ENCODE measurements at places on chromosomes 6 and 20. TPM values are rescaled to one million over a fixed set of nuclear protein-coding genes. Genes with fewer than 3 reads are reported as not detected.

DNA sequence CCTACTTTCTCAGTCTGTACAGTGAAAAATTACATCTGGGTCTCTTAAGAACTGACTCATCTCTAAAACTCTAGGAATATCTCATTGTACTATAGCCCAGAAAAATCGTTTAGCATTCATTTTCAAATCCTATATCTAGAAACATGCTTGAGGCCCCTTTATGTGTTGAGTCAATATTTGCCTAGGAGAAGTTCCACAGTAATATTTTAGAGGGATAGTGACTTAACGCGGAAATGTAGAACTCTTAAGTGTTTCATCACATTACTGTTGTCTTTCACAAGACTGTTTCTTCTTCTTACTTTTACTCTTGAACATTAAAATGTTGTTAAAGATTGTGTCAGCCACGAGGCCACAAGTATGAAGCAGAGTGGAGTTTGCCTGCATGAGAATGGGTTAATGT, 23.0 kb upstream of the MYLIP start:
- no peaks in the 10 kb centered on the region for H3K27me3 ChIP-seq
- DNase-seq, result peak; percentile 56
- no peak overlapping the region for H3K27ac ChIP-seq
- peaks cover 51% of the 10 kb centered on the region for H3K4me1 ChIP-seq

The BMP6 gene
- polyA plus RNA-seq, result 1.2 TPM

DNA sequence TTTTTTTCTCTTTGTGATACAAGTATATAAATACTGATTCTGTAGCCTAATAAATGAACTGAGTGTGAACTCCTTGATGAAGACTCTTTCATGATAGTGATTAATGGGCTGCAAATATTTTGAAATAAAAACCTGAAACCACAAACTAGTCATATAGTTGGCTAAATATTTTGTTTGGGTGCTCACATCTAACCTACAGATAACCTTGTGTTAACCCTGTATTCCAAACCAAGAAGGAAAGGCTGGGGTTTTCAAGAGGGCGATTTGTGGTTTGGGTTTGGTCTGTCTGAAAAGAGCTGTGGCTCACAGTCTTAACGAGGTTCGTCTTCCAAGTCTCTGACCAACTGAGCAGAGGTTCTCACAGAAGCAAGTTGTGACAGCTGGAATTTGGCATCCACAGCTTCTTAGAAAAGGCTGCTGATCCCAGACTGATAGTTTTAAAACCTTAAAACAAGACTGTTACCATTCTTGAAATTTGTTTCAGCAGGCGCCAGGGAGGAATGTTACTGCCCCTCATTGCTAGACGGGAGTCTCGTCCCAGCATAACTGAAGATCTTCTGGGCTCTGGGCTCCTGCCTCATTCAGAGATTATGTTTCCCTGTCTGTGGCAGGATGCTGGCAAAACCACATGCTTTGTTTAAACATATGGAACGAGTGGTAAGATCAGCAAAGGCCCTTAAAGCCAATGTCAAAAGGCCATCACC, 736.4 kb upstream of the MARCKS start:
- no peak overlapping the region for H3K27ac ChIP-seq
- no peaks in the 10 kb centered on the region for H3K36me3 ChIP-seq
- peak; percentile 15 for DNase-seq
- no peak overlapping the region for H3K4me3 ChIP-seq
- H3K4me1 ChIP-seq, result peaks cover 5% of the 10 kb centered on the region
- no peaks in the 10 kb centered on the region for H3K27me3 ChIP-seq

GRCh38 chr20:22794200-22794599, 209.8 kb upstream of the FOXA2 start:
- H3K27ac ChIP-seq, result peak overlapping the region; percentile 90
- peaks cover 34% of the 10 kb centered on the region for H3K4me1 ChIP-seq
- H3K4me3 ChIP-seq, result no peak overlapping the region

DNA sequence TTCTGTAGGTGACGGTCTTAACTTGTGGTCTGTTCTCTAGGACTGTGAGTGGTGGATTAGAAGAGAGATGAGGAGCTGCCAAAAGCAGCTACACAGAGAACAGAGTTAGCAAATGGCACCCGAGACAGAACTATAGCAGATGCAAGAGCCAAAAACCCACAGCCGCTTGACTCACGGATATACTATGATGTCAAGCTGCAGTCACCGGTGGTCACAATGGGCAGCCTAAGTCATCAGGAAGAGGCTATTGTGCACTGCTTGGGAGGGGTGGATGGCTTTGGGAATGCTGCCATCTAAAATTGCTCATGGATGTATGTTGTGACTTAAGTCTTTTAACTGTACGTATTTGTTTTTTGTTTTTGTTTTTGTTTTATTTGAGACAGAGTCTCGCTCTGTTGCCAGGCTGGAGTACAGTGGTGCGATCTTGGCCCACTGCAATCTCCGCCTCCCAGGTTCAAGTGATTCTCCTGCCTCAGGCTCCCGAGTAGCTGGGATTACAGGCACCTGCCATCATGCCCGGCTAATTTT, at the start of gene GTSF1L:
TSS of gene GTSF1L (minus strand) at position 192 of the 528 bp plus-strand sequence. CDS start 308 bp downstream, outside the sequence.
- peaks cover 8% of the 10 kb centered on the region for H3K4me1 ChIP-seq
- DNase-seq, result peak; percentile 26
- no peak within 1 kb of the TSS for H3K4me3 ChIP-seq
- peak within 1 kb of the TSS; percentile 7 for H3K27ac ChIP-seq

The SLC16A10 gene
- polyA plus RNA-seq, result 2.6 TPM

GRCh38 chr6:13446381-13446780, 41.0 kb downstream of the GFOD1 start:
- peaks cover 15% of the 10 kb centered on the region for H3K4me1 ChIP-seq
- no peak for DNase-seq
- no peak overlapping the region for H3K27ac ChIP-seq
- H3K4me3 ChIP-seq, result no peak overlapping the region
- no peaks in the 10 kb centered on the region for H3K36me3 ChIP-seq

The GPR63 gene
- 2.7 TPM for polyA plus RNA-seq

- H3K27ac ChIP-seq, result no peak overlapping the region
- peaks cover 3% of the 10 kb centered on the region for H3K4me1 ChIP-seq
- H3K4me3 ChIP-seq, result no peak overlapping the region
- H3K36me3 ChIP-seq, result no peaks in the 10 kb centered on the region
- H3K27me3 ChIP-seq, result no peaks in the 10 kb centered on the region
These were observed 73.1 kb upstream of the SUPT3H start for GRCh38 chr6:45450831-45451230.

DNA sequence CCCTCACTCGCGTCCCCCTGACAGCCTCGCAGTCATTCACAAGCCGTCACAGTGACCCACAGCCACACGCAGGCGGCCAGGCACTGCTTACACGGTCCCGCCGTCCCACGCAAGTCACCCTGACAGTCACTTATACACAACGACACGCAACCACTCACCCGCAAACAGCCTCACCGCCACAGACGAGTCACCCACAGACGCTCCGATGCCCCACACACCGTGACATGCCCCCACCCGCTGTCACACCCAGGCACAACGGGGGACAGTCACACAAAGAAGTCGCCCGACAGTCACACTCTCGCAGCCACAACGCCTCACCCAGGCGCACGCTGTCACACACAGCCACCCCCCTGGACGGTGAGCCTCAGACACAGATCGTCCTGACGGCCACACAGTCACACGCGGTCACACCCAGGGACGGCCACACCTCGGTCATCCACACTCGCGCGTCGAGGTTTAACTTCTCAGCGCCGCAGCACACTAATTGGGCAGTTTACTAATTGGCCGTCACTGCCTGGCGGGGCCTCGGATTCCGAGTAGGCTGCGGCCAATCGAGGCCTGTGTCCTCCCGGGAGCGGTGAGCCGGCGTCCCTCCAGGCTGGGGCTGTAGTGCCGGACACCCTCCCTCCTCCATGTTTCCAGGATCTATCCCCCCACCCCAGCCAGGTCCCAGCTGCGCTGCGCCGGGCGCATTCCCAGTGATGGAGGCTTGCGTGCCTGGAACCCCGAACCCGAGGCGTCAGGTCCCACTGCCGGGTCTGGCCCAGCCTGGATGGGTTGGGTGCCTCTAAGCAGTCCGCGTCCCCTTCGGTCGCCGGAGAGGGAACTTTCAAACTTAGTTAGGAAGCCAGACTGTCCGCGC, 790 bp downstream of the TOX2 start:
- peaks cover 50% of the 10 kb centered on the region for H3K27me3 ChIP-seq
- peaks cover 16% of the 10 kb centered on the region for H3K4me1 ChIP-seq
- no peak for DNase-seq
- no peak overlapping the region for H3K27ac ChIP-seq

GRCh38 chr6:33668914-33669313, 42.6 kb downstream of the UQCC2 start:
- H3K36me3 ChIP-seq, result peaks cover 31% of the 10 kb centered on the region
- H3K4me1 ChIP-seq, result peaks cover 7% of the 10 kb centered on the region
- H3K27ac ChIP-seq, result no peak overlapping the region

DNA sequence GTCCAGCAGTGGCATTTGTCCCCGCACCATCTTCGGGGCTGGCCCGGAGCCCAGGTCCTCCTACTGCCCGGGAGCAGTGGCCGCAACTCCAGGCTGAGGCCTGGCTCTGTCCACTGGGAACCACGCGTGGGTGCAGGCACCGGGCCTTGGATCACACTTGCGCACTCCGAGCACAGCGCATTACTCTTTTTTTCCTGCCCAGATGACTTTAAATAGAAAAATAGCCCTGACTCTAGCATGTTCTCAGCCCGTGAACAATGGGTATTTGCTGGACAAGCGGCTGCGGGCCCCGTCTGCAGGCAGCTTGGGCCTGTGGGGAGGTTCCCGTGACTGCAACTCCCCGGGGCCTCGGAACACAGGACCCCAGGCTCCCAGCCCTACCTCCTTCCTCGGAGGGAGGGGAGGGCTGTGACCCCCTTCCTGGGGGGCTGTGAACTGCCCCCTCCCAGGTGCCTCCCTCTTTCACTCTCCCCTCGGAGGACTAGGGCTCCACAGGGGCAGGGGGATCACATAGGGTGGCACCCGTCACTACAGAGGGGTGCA, 162.2 kb downstream of the TBXT start:
- H3K27me3 ChIP-seq, result peaks cover 48% of the 10 kb centered on the region
- H3K4me1 ChIP-seq, result peaks cover 43% of the 10 kb centered on the region
- peak; percentile 77 for DNase-seq
- H3K27ac ChIP-seq, result peak overlapping the region; percentile 85
- no peaks in the 10 kb centered on the region for H3K36me3 ChIP-seq

DNA sequence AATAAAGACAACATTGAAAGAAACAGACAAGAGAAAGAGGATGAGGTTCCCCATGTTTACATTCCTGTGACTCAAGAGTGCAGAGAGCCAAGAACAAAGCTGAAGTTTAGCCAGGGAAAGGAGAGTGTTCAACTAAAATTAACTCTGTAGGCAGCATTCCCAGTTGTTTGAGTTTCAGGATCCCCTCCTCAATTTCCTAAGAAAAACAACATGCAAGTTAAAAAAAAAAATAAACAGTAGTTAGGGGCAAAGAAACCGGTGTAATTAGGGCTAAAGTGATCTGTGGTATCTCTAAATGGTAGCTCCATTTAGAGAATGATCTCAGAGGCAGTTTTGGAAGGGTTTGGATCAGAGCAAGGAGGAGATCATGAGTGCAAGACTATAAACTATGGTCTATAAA, 30.9 kb upstream of the RAB23 start:
- no peaks in the 10 kb centered on the region for H3K36me3 ChIP-seq
- peak; percentile 91 for DNase-seq
- H3K27me3 ChIP-seq, result no peaks in the 10 kb centered on the region
- no peaks in the 10 kb centered on the region for H3K4me1 ChIP-seq

GRCh38 chr6:36593569-36594028, 563 bp upstream of the SRSF3 start:
- peaks cover 16% of the 10 kb centered on the region for H3K36me3 ChIP-seq
- peak overlapping the region; percentile 99 for H3K27ac ChIP-seq
- DNase-seq, result peak; percentile 84
- peaks cover 24% of the 10 kb centered on the region for H3K4me1 ChIP-seq
- H3K4me3 ChIP-seq, result peak overlapping the region; percentile 52
- H3K27me3 ChIP-seq, result no peaks in the 10 kb centered on the region
